ENCODE measurements at places on chromosomes 5 and 9.

- DNase-seq: no peak
Observed at GRCh38 chr9:129748249-129748648, 4.6 kb downstream of the PTGES start.

DNA sequence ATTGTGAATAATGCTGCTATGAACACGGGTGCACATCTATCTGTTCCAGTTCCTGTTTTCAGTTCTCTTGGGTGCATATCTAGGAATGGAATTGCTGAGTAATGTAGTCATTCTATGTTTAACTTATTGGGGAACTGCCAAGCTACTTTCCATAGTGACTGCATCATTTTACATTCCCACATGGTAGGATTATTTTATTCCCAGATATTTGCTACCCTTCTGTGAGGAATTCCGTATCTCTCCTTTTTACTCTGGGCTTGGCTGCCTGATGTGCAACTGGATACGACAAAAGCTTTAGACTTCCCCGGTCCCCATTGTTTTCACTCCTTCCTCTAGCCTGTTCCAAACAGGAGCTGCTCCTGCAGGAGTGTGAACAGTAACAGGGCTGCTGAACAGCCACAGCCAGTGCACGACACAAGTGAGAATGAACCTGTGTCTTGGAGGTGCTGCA lies 7.2 kb downstream of the TAS2R1 start:
- DNase-seq: no peak

DNA sequence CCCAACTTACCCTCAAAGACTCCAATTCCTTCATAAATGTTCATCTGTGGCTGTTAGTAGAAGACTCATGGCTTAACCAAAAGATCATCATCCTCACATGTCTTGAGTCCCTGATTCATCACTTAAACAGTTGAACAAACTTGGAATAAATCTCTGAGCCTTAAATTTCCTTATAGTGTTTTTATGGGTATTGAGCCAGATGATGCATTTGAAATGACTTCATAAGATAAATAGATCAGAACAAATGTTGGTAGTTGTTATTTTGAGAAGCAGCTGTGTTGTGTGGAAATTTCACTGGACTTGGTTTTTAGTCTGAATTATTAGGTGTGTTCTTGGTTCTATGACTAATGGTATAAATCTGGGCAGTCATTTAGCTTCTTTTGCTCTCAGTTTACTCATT lies 236.2 kb downstream of the NNT start:
- DNase-seq: no peak

DNA sequence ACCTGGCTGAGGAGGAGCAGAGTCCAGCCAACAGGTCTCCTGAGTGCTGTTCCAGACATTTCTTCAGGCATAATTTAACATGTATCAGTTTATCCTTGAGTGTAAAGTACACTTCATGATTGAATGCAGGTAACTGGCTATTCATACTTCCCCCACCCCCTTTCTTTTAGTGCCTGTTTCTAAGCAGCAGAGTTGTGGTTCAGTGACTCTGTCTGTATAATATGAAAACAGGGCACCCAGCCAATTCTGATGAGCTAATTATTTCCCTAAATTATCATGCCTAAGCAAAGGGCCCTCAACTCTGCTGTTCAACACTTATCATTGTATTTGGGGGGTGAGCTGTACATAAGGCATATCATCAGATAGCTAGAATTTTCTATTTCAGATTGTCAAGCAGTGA lies 51.9 kb upstream of the ZSWIM6 start:
- peak; percentile 77 for DNase-seq

DNA sequence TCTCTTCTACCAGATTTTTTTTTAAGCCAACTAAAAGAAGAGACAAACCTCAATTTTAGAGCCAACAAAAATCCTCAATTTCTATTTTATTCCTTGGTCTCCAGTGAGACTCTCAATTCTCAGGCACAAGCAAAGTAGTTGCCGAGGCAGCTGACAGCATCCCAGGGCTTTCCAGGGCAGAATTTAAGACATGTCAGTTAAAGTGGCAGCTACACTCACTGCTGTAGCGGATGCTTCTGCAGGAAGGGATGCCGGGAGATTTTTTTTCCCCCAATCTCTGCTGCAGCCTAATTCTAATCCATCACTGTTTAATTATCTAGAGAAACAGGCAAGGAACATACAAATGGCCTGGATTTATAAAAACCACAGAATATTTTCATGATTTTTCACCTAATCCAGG lies 57.0 kb downstream of the TTC39B start:
- DNase-seq: no peak

DNA sequence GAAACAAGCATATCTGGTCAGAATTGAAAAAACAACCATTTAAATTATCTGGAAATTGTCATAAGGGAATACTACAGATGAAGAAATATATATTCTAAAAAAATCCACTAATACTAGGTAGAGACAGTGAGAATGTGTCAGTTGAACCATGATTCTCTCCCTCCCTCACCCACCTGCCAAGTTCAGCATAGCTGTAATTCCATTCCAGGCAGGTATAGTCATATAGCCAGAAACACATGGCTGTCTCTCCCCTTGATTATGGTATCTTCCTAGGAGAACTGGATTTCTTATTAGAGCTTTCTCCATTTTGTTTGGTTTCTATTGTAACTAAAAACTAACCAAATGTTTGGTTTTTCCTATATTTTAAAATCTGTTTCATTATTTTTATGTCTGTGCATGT lies 509.2 kb downstream of the CDH10 start:
- no peak for DNase-seq

DNA sequence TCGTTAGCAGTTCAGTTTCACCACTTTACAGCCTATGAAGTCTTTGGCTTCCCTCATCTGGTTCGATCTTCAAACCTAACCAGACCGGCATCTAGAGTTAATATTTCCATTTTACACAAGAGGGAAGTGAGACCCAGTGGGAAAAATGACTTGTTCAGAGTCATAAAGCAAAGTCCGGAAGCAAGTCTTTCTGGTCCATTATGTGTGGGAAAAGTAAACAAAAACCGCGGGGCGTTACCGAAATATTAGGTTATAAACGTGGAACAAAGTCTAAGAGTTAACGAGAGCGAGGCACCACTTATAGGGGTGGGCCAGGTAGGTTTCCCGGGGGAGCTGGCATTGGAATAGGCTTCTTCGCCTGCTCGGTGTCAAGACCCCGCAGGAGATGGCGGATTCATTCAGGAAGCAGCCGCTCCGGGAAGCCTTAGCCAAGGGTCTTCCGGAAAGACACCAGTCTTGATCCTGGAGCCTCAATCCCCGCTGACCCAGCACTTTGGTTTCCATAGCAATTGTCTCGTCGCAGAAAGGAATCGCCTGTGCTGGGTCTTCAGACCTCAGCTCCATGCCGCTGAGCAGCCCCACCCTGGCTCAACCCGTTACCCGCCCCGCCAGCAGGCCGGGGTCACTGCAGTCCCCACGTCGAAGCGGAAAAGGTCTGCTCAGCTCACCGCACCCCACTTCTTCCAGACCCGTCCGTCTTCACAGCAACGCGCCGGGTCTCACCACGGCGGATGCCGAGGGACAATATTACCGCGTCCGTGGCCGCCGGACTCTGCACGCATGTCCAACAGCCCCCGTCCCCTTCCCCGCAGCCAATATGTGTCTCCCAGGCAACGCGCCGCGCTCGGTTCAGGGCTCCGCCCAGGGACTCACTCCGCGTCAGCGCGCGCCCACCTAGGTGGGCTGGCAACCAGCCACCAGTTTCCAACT lies at the start of gene C5orf52:
TSS of gene C5orf52 (plus strand) at position 872 of the 930 bp plus-strand sequence. CDS start 82 bp downstream, outside the sequence.
- DNase-seq: peak; percentile 81

GRCh38 chr5:178991190-178992145 lies 3.7 kb downstream of the GRM6 start:
- no peak for DNase-seq

- DNase-seq: peak; percentile 12
Observed at GRCh38 chr9:70081120-70081495, 37.5 kb downstream of the MAMDC2 start.

DNA sequence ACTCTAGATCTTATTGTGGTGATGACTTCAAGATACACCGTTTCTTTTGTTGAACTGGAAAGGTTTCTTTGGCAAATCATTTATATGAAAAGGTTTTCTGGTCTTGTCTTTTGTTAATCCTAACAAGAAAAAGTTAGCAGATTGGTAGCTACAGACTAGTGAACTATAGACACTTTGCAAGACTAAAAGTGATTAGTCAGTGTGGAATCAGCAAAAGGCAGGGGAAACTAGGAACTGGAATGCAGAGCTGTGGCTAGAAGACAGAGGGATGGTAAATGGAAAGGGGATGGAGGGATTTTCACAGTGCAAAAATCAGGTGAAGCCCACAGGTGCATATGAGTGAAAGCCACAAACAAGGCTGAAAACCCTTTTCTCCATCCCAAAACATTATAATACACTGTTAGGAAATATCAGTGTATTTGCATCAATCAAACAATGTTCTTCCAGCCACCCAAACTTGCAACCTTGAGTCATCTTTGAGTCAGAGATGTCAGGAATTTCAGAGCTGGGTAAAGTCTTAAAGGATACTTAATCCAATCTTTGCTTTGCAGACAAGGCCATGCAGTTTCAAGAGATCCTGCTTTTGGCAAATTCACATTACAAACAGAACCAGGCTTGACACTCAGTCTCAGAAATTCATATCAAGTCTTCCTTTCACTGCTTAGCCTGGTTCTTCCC lies 52.7 kb downstream of the PLK2 start:
- DNase-seq: peak; percentile 3

GRCh38 chr9:130459941-130460669 lies 15.3 kb downstream of the ASS1 start:
- no peak for DNase-seq

GRCh38 chr9:130128251-130128650 lies 44.0 kb upstream of the NCS1 start:
- DNase-seq: peak; percentile 71

DNA sequence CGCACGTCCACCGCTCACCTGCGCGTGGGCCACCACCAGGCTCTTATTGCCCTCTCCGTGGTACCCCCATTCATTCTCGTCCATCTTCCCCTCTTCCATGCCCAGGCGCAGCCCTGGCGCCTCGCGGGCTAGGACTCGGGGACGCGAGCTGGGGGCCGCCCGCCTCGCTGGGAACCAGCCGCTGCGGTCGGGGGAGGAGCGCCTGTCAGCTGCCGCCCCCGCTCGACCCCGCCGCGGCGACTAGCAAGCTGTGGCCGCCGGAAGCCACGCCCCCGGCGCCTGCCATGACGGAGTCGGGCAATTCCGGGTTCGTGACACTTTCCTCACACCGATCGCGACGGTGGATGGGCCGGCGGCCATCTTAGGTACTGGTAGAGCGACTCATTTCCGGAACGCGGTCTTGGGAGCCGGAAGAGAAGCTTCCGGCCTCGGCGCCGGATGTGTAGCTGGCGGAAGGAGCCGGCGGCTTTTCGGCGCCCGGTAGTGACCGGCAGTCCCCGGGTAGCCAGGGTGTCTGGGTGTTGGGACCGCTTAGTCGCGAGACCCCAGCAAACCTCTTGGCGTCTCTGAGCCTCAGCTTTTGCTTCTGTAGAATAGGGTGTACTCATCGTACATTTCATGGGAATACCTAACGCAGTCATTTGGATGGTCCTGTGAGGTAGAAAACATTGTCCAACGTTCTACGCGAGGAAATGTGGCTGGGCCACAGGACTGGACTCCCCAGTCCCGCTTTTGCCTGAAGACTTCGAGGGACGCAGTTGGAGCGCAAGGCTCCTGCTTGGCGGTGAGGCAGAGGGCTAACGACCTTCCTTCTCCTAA lies at the start of gene IPPK:
TSS of gene IPPK (minus strand) at position 242 of the 819 bp plus-strand sequence. CDS start at position 99, 143 bp downstream.
- peak; percentile 99 for DNase-seq

- no peak for DNase-seq
Observed at GRCh38 chr5:68290847-68291246, 75.3 kb downstream of the PIK3R1 start.

Data from suppressor macrophage treated with lipopolysaccharide for 4 hours (primary cell).